Bronchus fibroblast of lung (primary cell): ENCODE measurements at places on chromosomes 6 and 20. TPM values are rescaled to one million over a fixed set of nuclear protein-coding genes. Genes with fewer than 3 reads are reported as not detected.

DLK2 gene
- total RNA-seq, result 1.0 and 1.5 TPM in 2 replicates

ZFP57 gene
- total RNA-seq, result not detected in 2 replicates

ADGRB3 gene
- 0.17 and 0.59 TPM in 2 replicates for total RNA-seq

TGM6 gene
- total RNA-seq, result not detected in 2 replicates

TP53TG5 gene
- total RNA-seq, result not detected in 2 replicates

PREX1 gene
- total RNA-seq, result 3.5 and 3.6 TPM in 2 replicates

ADTRP gene
- 0.17 TPM in 1 of 2 replicates, not detected in the other for total RNA-seq

TRIM15 gene
- total RNA-seq, result not detected in 2 replicates

BANF2 gene
- total RNA-seq, result not detected in 2 replicates

DDO gene
- 0.17 and 0.74 TPM in 2 replicates for total RNA-seq

MMP24 gene
- total RNA-seq, result 0.15 and 0.17 TPM in 2 replicates

ESR1 gene
- under 0.01 TPM in 2 replicates for total RNA-seq

FAM209B gene
- not detected in 2 replicates for total RNA-seq

EYA4 gene
- 8.1 and 8.2 TPM in 2 replicates for total RNA-seq

TMEM151B gene
- under 0.01 TPM in 1 of 2 replicates, not detected in the other for total RNA-seq

BEND3 gene
- total RNA-seq, result 1.3 and 1.5 TPM in 2 replicates

PIM1 gene
- total RNA-seq, result 21.7 and 26.1 TPM in 2 replicates

SCRT2 gene
- not detected in 2 replicates for total RNA-seq

MYMX gene
- not detected in 2 replicates for total RNA-seq

SOX4 gene
- total RNA-seq, result 5.1 and 5.9 TPM in 2 replicates

PRSS35 gene
- 2.7 and 3.0 TPM in 2 replicates for total RNA-seq

HLA-DOA gene
- total RNA-seq, result not detected in 2 replicates

GHRH gene
- not detected in 2 replicates for total RNA-seq

TMEM244 gene
- total RNA-seq, result not detected in 2 replicates

ENPP3 gene
- under 0.01 and 1.5 TPM in 2 replicates for total RNA-seq

ZBTB24 gene
- 4.2 and 5.2 TPM in 2 replicates for total RNA-seq

THBS2 gene
- 43.2 and 48.8 TPM in 2 replicates for total RNA-seq

FAM184A gene
- total RNA-seq, result 0.17 and 0.45 TPM in 2 replicates

TMEM200A gene
- 3.4 and 4.2 TPM in 2 replicates for total RNA-seq

TGM2 gene
- total RNA-seq, result 37.3 and 38.3 TPM in 2 replicates

EYA2 gene
- 0.74 and 1.0 TPM in 2 replicates for total RNA-seq

CD40 gene
- 3.3 and 4.4 TPM in 2 replicates for total RNA-seq

PRICKLE4 gene
- not detected in 2 replicates for total RNA-seq

ADISSP gene
- total RNA-seq, result 70.6 and 77.5 TPM in 2 replicates

ME1 gene
- 18.0 and 19.0 TPM in 2 replicates for total RNA-seq

GCNT2 gene
- total RNA-seq, result 0.15 and 0.17 TPM in 2 replicates

RPS21 gene
- 3,175 and 3,644 TPM in 2 replicates for total RNA-seq

HLA-DOB gene
- total RNA-seq, result 0.30 and 0.84 TPM in 2 replicates

KCNK15 gene
- total RNA-seq, result not detected in 2 replicates

PRDM13 gene
- under 0.01 TPM in 1 of 2 replicates, not detected in the other for total RNA-seq

HRH3 gene
- total RNA-seq, result not detected in 2 replicates

FGD2 gene
- not detected in 2 replicates for total RNA-seq

PAQR8 gene
- total RNA-seq, result 4.2 and 4.5 TPM in 2 replicates

TPX2 gene
- total RNA-seq, result 122 and 127 TPM in 2 replicates

SLC22A2 gene
- not detected in 2 replicates for total RNA-seq

SPTLC3 gene
- total RNA-seq, result 4.8 and 6.6 TPM in 2 replicates

UBE2J1 gene
- 26.5 and 29.3 TPM in 2 replicates for total RNA-seq
